ENCODE measurements at places on chromosomes 4 and X. TPM values are rescaled to one million over a fixed set of nuclear protein-coding genes. Genes with fewer than 3 reads are reported as not detected.

CTAG2 gene
- total RNA-seq: not detected

FAM184B gene
- 3.1 TPM for total RNA-seq

DGKK gene
- total RNA-seq: 0.63 TPM

CSN3 gene
- total RNA-seq: not detected

SSX2B gene
- total RNA-seq: not detected

NXF2B gene
- 0.31 TPM for total RNA-seq
